ENCODE measurements at places on chromosomes 5 and 9.

DNA sequence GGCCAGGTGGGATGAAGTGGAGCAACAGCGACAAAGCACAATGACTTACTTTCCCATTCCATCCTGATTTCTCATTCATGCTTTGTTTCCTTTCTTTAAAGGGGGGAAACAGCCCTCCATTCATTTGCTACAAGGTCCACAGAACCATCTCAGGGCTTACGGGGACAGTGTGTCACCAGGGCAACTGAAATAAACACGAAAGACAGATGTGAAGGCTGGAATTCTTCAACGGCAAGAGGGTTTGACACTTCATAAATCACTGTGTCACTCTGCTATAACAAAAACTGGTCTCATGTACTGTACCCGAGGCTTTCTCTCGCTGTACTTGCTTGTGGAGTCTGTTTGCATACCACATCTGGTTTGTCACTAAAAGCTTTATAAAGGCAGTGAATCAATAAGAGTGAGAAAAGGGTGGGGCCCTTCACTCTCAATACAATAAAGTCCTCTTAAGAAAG is 150.8 kb downstream of the EFNA5 start:
- DNase-seq, result no peak

DNA sequence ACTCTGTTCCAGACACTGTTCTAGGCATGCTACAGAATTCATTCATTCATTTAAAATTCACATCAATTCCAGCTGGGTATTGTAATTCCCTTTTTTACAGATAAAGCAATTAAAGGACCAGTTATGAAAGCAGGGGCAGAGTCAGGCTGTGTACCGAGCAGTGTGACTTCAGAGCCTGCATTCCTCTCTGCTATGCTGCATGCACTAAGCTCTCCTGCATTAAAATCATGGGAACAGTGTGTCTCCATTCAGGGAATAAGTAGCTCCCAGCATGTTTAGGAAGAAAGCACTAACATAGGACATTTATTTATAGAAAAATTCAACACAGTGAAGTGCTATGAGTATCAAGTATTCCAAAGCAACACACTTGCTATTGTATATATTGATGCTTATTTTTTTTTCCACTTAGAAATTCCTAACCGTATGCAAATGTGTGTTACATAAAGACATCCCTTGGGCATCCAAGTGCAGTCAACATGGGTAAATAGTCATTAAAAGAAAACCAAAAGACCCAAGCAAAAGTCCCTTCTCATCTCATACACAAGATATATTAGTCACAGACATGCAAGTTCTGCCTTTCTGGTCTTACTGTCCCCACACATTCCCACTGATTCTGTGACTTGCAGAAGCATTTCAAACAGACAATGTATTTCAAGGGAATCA is 173.7 kb downstream of the GABRB2 start:
- DNase-seq, result peak; percentile 2

DNA sequence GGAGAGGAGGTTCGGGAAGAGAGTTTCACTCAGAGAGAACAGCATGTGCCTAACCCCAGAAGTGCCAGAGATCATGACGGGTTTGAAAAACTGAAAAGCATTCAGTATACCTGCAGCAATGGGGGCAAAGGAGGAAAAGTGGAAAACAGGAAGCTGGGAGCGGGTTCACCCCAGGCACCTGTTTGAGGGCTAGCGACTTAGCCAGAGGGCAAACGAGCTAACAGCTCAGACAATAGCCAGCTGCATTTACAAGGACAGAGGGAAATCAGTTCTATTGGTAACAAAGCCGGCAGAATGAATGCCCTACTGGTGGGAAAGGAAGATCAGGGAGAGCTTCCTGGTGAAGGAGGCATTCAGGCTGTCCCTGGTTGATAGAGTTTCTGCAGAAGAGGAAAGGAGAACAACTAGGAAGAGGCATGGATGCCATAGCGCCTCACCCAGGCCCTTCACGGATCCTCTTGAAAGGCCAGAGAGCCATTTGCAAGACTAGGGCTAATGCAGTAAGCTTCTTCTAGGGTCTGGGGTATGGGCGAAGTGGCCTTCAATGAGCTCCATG is 141.7 kb upstream of the ADRA1B start:
- DNase-seq, result no peak

GRCh38 chr5:111557686-111558085 is 45.4 kb upstream of the STARD4 start:
- no peak for DNase-seq

DNA sequence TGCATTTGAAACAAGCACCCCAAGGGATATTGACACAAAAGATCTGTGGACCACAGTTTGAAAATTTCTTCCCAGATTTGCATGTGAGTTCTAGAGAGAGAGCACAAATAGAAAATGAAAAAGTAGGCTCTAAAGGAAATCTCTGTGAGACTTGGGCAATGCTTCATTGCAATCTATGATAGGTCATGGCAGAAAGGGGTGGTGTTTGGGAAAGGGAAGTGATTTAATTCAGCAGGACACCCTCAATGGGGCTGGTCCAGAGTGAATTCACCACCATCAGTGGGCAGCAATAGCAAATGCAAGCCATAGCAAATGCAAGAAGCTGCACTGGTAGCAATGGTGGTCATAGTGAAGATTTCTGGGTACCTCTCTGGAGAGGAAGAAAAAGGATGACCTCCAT is 58.1 kb downstream of the ANKRD55 start:
- no peak for DNase-seq

- DNase-seq, result no peak
Observed at GRCh38 chr5:43685252-43685950, 82.4 kb downstream of the NNT start.

DNA sequence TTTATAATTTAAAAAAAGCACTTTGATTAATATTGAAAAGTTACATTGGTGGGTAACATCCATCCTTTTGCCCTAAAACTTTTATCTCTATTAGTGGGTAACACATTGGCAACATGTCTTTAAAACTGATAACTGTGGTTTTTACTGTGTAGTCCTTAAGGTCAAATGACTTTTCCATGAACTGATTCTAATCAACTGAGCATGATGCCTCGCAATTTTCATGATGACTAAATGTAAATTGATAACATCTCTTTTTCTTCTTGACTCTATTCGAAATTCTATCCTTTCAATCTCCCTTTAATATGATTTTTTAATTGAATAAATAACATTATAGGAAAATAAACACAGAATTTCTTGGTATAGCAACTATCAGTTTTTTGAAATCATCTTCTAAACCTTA is 6.3 kb upstream of the IL5 start:
- DNase-seq, result no peak

- no peak for DNase-seq
Observed at GRCh38 chr5:99674101-99674500, 745.3 kb upstream of the CHD1 start.

- no peak for DNase-seq
Observed at GRCh38 chr5:139340051-139340450, 1.6 kb upstream of the PAIP2 start.

DNA sequence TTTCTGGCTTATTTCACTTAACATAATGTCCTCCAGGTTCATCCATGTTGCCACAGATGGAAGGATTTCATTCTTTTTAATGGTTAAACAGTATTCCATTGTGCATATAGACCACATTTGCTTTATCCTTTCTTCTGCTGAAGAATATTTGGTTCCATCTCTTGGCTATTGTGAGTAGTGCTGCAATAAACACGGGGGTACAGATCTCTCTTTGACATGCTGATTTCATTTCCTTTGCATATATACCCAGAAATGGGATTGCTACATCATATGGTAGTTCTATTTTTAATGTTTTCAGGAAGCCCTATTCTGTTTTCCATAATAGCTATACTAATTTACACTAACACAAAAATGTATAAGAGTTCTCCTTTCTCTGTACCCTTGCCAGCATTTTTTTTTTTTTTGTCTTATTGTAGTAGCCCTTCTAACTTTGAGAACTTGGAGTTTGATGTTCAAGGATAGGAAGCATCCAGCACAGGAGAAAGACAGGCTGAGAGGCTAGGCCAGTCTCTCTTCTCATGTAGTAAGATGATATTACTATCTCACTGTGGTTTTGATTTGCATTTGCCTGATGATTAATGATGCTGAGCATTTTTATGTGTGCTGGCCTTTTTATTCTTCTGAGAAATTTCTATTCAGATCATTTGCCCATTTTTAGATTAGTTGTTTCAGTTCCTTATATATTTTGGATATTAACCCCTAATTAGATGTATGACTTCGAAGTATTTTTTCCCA is 592.2 kb upstream of the ZNF608 start:
- DNase-seq, result no peak

- no peak for DNase-seq
Observed at GRCh38 chr5:109880907-109881685, 191.4 kb downstream of the MAN2A1 start.

DNA sequence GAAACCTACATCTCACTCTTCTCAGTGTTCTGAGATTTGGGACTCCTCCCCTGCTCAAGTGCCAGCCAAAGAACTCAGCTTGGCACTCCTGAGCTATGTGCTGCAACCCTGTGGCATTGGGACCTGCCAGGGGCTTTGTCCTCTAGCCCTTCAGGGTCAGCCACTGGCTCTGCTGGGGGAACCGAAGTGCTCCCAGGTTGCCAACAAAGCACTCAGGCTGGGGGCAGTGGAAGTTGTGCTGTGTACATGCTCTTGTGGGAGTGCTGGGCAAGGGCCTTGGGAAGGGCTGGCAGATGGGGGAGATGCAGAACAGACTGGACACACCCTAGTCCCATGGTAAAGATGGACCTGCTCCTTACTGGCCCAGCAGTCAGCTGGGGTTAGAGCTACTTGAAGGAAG is 498.6 kb downstream of the CAAP1 start:
- DNase-seq, result no peak

DNA sequence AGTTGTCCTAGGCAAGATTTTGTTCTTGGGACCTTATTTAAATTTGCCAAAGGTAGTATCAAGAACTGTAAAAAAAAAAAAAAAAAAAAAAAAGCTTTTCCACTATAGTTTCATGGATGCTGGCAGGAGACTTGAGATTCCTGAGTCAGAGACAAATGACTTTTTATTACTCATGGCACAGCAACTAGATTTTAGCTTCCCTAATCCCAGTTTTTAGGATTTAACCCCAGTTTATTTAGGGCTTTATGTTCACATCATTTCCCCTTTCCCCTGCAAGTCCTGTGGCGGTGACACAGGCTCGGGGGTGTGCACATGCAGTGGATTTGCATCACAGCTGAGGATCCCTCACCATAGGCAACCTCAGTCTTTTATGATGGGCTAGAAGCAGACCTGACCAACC is 144.9 kb downstream of the GOLPH3 start:
- DNase-seq, result no peak

DNA sequence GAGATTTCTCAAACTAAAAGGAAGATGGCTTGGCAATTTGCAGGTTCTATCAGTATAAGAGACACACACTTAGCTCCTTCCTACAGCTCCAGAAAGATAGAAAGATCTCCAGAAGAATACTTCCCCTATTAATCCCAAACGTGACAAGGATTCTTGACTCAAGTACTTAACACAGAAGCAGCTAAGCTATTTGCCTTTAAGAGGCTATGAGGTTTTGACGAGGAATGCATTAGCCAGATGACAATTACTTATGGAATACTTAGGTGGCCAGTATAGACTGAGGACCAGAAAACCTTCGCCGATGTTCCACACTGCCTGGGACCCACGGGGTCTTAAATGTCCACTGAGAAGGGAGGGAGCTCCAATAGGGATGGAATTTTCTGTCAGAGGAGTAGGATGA is 340.5 kb upstream of the KIF2A start:
- no peak for DNase-seq

DNA sequence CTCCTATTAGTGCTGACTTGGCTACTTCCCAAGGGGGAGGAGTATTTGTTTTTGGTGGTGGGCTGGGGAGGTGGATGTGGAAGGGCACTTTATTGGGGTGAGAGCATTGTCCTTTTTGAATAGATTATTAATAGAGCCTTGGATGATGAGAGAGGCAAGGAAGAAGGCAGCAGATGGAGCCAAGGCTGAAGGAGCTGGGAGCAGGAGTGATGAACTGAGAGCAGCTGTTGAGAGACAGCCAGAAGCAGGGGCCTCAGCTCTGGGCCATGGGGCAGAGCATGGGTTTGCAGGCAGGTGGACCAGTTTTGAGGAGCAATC is 29.6 kb downstream of the RGS3 start:
- no peak for DNase-seq

- peak; percentile 36 for DNase-seq
Observed at GRCh38 chr9:36400332-36401163, 479 bp upstream of the RNF38 start.

- no peak for DNase-seq
Observed at GRCh38 chr5:159073026-159073425, 26.7 kb downstream of the EBF1 start.

GRCh38 chr9:115998666-115999065 is 154.9 kb upstream of the PAPPA start:
- no peak for DNase-seq

GRCh38 chr9:127647451-127647850 is 35.4 kb downstream of the STXBP1 start:
- DNase-seq, result no peak

GRCh38 chr5:100584889-100585288 is 49.7 kb downstream of the FAM174A start:
- no peak for DNase-seq

DNA sequence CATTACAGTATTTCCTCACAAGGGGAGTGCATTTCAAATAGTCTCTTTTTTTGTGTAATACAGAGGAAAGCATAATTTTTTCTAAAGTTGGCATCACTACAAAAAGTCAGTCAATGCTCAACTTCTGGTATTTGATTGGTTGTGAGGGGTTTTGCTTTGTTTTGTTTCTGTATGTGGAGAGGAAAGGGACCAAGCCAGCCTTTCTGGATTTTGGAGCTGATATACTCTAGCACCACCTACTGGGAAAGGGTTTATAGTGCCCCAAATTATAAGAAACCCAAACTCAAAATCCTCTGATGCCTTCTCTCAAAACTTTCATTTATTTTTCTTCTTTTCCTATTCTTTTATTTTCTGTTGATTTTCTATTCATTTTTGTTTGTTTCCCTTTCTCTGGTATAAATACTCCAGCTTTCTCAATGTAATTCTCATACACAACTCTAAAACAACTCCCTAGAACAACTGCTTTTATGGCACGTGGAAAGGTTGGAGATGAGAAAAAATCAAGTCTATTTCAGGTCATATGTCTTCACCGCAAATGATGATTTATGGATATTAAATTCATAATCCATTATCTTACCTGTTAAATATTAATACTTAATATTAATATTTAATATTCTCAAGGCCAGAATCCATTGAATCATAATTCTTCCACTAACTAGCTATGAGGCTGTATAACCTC is 69.5 kb upstream of the ANXA1 start:
- no peak for DNase-seq

GRCh38 chr5:132848270-132848669 is 17.8 kb upstream of the SHROOM1 start:
- DNase-seq, result no peak

GRCh38 chr9:87644659-87645058 is 81.3 kb upstream of the CTSL start:
- no peak for DNase-seq

- no peak for DNase-seq
Observed at GRCh38 chr9:27019589-27019988, 14.1 kb upstream of the LRRC19 start.

- DNase-seq, result no peak
Observed at GRCh38 chr5:57531333-57531732, 48.7 kb upstream of the ACTBL2 start.

GRCh38 chr9:122226142-122226757 is 2.5 kb downstream of the LHX6 start:
- no peak for DNase-seq

All from GM12864 (cell line).